ENCODE measurements at places on chromosomes 2 and 18. TPM values are rescaled to one million over a fixed set of nuclear protein-coding genes. Genes with fewer than 3 reads are reported as not detected.
A peak's percentile ranks its signal among the peaks of the same experiment; 100 is the strongest.

DNA sequence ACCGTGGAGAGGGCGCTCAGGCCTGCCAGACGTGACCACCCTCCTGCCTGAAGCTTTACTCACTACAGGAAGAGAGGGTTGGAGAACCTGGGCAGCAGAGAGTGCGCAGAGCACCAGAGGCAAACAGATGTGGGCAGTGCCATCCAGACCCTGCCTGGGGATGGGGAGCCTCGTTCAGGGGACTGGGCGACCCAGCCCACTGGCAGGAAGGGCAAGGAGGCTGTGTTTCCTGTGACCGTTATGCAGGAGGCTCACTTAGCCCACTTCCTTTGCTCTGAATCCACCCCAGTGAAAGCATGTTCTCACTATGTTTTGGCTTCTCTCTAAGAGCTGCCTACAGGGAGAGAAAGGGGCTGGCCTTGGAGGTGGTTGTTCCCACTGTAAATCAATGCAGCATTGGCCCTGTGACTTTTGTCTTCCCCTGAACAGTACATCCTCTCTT, 23.0 kb upstream of the ACKR3 start:
- H3K4me1 ChIP-seq, result no peaks in the 10 kb centered on the region
- no peak for DNase-seq
- no peak overlapping the region for H3K4me3 ChIP-seq
- no peaks in the 10 kb centered on the region for H3K36me3 ChIP-seq

GRCh38 chr2:128261245-128262128, 57.2 kb downstream of the HS6ST1 start:
- DNase-seq, result no peak
- H3K27ac ChIP-seq, result no peak overlapping the region
- H3K4me1 ChIP-seq, result no peaks in the 10 kb centered on the region
- H3K36me3 ChIP-seq, result no peaks in the 10 kb centered on the region
- no peaks in the 10 kb centered on the region for H3K27me3 ChIP-seq

GRCh38 chr2:231765496-231765929, 15.6 kb downstream of the PDE6D start:
- no peaks in the 10 kb centered on the region for H3K27me3 ChIP-seq
- H3K27ac ChIP-seq, result no peak overlapping the region
- no peaks in the 10 kb centered on the region for H3K36me3 ChIP-seq
- H3K4me1 ChIP-seq, result no peaks in the 10 kb centered on the region

GRCh38 chr2:5410991-5411700, 281.0 kb upstream of the SOX11 start:
- no peaks in the 10 kb centered on the region for H3K27me3 ChIP-seq
- H3K4me3 ChIP-seq, result no peak overlapping the region
- H3K4me1 ChIP-seq, result no peaks in the 10 kb centered on the region
- H3K36me3 ChIP-seq, result no peaks in the 10 kb centered on the region

Gene NTSR2
- not detected for total RNA-seq

DNA sequence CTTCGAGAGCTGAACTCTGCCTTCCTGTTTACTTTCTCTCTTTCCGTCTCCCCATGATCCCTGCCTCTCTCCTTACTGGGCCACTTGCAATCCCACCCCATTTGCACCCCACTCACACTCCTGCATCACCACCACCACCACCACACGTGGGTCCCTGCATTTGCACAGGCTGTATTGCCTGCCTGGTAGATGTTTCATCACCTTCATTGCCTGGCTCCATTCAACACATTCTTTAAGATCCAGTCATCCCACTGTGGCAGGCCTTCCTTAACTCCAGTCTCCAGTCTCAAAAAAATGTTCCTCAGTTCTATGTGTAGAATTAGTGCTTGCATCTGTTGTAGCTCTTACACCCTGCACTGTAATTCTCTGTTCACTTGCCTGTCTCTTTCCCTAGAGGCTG, 13.9 kb downstream of the NOSTRIN start:
- no peak overlapping the region for H3K4me3 ChIP-seq
- H3K27me3 ChIP-seq, result no peaks in the 10 kb centered on the region
- peaks cover 28% of the 10 kb centered on the region for H3K4me1 ChIP-seq
- H3K27ac ChIP-seq, result no peak overlapping the region
- H3K36me3 ChIP-seq, result peaks cover 5% of the 10 kb centered on the region

DNA sequence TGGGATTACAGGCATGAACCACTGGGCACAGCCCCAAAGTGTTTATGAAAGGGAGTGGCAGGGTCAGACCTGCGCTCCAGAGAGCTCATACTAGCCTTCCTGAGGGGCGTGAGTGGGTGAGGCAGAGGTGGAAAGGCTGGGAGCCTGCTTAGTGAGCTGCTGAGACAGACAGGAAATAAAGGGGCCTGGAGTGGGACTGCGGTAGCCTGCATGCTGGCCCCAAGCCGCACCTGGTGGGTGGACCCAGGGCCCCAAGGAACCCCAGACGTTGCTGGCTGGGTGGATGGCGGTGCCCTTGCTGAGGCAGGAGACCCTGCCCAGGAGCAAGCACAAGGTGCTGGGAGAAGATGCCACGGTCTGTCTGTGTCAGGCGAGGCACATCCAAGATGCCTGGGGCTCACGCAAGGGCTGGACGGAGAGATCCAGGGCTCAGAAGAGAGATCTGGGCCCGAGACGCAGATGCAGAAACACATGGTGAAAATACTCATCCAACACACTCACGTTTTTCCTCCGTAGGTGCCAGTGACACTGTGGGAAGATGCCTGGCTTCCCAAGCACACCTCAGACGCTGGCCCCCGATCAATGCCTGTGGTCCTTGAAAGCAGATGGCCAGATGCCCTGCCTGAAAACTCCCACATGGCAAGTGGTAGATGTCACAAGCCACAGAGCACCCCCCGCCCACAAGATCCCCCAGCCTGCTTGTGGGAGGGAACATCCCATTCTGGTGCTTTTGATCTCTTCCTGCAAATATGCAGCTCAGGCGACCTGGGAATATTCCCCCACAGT, 151.1 kb downstream of the GLI2 start:
- no peaks in the 10 kb centered on the region for H3K4me1 ChIP-seq
- H3K27ac ChIP-seq, result no peak overlapping the region
- DNase-seq, result peak; percentile 14
- H3K36me3 ChIP-seq, result no peaks in the 10 kb centered on the region
- no peaks in the 10 kb centered on the region for H3K27me3 ChIP-seq

DNA sequence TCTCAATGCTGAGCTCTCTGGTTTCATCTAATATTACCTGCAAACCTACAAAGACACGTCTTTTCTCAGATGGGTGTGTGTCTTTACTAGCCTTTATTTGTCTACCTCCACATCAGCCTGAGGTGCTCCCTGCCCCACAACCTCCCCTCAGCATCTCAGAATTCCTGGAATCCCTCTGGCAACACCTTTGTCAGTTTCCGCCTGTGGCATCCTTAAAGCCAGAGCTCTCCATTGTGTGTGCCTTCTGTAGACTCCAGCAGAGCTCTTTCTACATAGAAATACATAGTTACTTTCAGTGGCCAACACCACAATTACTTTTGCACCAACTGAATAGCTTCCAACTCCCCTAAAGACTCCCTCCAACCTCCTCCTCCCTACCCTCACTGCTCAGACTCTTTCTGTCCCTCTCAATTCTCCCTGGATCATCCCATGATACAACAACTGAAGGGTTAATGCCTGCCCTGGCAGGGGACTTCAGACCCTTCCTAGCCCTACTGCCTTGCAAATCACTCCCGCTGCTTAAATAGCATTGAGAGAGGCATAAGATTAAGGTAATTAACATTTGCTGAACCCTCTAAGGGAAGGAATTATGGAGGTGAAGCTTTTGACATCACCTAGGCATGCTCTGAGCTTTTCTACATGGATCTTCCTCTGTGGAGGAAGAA, 39.6 kb upstream of the RMDN2 start:
- no peaks in the 10 kb centered on the region for H3K27me3 ChIP-seq
- no peak overlapping the region for H3K27ac ChIP-seq
- H3K4me1 ChIP-seq, result no peaks in the 10 kb centered on the region
- H3K36me3 ChIP-seq, result no peaks in the 10 kb centered on the region

GRCh38 chr2:236718207-236718992, 148.8 kb downstream of the ACKR3 start:
- no peaks in the 10 kb centered on the region for H3K27me3 ChIP-seq
- H3K36me3 ChIP-seq, result no peaks in the 10 kb centered on the region
- peaks cover 21% of the 10 kb centered on the region for H3K4me1 ChIP-seq
- H3K4me3 ChIP-seq, result no peak overlapping the region
- no peak overlapping the region for H3K27ac ChIP-seq

Gene COLEC12
- total RNA-seq, result 8.4 TPM

- H3K27me3 ChIP-seq, result no peaks in the 10 kb centered on the region
- no peaks in the 10 kb centered on the region for H3K4me1 ChIP-seq
- H3K27ac ChIP-seq, result no peak overlapping the region
- no peak for DNase-seq
- H3K4me3 ChIP-seq, result no peak overlapping the region
- H3K36me3 ChIP-seq, result no peaks in the 10 kb centered on the region
Measured at GRCh38 chr2:19947184-19947940, 42.5 kb downstream of the WDR35 start.

DNA sequence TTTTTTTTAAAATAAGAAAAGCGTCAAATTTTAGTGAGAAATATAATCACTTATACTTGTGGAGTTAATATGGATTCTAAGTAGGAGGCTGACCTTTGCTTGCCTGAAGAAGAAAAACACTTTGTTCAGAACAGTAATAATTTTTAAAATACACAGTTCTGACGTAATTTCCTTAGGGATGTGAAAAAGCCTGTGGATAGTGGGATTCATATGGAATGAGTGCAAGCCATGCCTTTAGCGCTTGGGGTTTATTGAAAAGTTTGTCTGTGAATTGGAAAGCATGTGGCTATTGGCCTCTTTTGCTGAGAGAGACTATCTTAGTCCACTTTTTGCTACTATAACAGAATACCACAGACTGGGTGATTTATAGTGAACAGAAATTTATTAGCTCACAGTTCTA, 151.3 kb downstream of the CCDC85A start:
- H3K4me3 ChIP-seq, result no peak overlapping the region
- H3K27ac ChIP-seq, result peak overlapping the region; percentile 27
- H3K4me1 ChIP-seq, result peaks cover 27% of the 10 kb centered on the region
- no peaks in the 10 kb centered on the region for H3K36me3 ChIP-seq

DNA sequence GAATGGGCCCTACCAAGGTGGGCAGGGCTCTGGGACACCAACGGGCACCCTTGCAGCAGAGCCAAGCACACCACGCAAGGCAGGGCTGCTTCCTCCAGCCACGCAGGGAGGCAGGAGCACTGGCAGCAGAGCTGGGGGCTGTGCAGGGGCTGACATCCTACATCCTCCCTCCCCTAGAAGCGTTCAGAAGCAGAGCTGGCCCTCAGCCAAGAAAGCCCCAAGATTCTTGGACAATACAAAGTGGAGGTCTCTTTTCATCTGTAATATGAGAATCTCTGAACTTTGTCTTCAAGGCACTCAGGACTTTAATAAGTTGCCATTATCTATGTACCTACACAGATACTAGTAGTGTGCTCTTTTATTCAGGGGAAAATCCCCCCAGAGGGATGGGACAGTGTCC, 128.1 kb upstream of the AGAP1 start:
- no peak for DNase-seq
- H3K4me1 ChIP-seq, result no peaks in the 10 kb centered on the region
- H3K27me3 ChIP-seq, result peaks cover 13% of the 10 kb centered on the region
- no peak overlapping the region for H3K4me3 ChIP-seq
- H3K36me3 ChIP-seq, result no peaks in the 10 kb centered on the region

Gene PCARE
- 0.87 TPM for total RNA-seq

DNA sequence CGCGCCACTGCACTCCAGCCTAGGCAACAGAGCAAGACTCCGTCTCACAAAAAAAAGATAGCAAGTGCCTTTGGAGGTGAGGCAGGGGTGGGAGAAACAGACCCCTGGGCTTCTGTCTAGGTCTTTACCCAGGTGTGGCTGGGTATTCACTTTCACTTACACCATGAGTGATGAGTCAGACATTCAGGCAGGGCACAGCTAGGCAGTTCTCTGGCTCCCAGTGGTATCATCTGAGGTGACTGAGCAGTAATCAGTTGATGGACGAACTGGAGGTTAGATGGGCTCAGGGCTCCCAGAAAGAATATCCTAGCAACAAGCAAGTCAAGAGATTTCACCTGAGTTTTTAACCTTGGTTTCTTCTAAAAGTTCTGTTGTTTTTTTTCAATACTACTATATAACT, 107.0 kb upstream of the RAB6C start:
- no peak for DNase-seq
- H3K4me1 ChIP-seq, result peaks cover 6% of the 10 kb centered on the region
- no peak overlapping the region for H3K4me3 ChIP-seq
- no peaks in the 10 kb centered on the region for H3K27me3 ChIP-seq

Gene CCBE1
- total RNA-seq, result 0.81 TPM
